GM12892 (cell line): ENCODE measurements at places on chromosomes 6 and 20.

- no peak for DNase-seq
Measured at GRCh38 chr20:4916971-4917881, 84.1 kb downstream of the SLC23A2 start.

- DNase-seq, result no peak
Measured at GRCh38 chr20:42252116-42252515, 633.9 kb upstream of the CHD6 start.

- DNase-seq, result no peak
Measured at GRCh38 chr6:20126102-20126752, 86.0 kb downstream of the MBOAT1 start.

DNA sequence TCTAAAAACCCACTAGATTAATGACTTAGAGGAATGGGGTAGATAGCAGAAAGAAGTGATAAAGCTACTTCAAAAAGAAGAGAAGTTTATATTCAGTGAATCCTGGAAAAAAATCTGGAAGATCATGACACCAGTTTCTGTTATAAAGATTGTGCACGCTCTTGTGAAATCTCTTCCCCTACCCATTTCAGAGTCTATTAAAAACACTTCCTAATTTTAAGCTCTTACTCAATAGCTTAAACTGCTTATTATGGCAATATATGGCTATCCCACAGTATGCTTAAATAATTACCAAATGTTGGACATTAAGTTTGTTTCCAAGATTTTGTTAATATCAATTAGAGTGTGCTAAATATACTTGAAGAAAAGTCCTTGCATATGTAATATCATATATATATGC, 585.3 kb upstream of the MAN1A1 start:
- no peak for DNase-seq

- DNase-seq, result no peak
Measured at GRCh38 chr6:30795549-30796293, 51.4 kb upstream of the IER3 start.

- DNase-seq, result no peak
Measured at GRCh38 chr20:58271606-58272351, 37.7 kb upstream of the RAB22A start.

- DNase-seq, result no peak
Measured at GRCh38 chr20:48463916-48464315, 363.9 kb downstream of the PREX1 start.

GRCh38 chr6:43698584-43699349, 11.2 kb upstream of the MRPS18A start:
- no peak for DNase-seq

DNA sequence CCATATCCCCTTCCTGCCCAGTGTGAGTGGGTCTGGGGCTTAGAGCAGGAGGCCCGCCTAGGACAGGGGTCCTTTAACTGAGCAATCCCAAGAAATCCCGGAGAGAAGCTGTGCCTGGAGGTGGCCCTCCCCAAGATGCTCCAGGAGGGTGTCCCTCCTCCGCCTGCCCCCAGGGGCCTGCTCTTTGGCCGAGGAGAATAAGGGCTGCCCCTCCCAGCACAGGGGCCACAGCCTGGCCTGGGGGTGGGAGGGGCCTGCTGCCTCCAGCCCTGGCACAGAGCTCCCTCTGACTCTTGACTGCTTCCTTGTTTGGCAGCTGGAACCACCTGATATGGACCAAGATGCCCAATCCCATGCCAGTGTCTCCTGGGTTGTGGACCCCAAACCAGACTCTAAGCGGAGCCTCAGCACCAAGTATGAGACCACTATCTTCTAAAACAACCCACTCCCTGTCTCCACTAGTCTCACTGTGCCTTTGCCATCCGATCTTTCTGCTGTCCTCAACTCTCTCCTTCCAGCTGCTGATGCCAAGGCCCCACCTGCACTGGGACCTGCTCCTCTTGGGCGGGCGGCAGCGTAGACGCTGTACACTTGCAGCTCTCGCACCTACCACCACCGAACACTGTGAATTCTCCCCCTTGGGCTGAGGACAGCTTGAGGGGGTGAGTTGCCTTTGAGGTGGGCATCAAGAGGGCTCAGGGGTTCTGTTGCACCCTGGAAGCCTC, 54.3 kb downstream of the TCP11 start:
- peak; percentile 5 for DNase-seq

GRCh38 chr6:71665931-71666330, 220.4 kb upstream of the RIMS1 start:
- no peak for DNase-seq

GRCh38 chr6:100493206-100493888, 28.6 kb upstream of the SIM1 start:
- DNase-seq, result no peak

DNA sequence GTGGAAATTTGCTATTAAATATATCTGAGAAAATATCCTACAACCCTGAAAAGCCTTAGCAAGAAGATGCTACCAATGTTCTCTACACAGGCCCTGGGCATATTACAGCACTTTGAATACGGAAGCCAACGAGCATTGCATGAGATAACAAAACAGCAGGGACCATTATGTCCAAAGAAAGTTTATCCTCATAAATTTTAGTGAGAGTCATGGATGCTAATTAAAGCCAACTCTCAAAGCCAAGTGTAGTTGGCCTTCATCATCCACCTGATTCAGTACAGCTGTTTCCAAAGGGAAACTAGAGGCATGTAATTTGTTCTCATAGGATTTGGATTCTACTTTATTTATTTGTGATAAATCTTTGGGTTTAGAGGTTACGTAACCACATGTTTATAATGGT, 564.8 kb downstream of the RFPL4B start:
- DNase-seq, result no peak

DNA sequence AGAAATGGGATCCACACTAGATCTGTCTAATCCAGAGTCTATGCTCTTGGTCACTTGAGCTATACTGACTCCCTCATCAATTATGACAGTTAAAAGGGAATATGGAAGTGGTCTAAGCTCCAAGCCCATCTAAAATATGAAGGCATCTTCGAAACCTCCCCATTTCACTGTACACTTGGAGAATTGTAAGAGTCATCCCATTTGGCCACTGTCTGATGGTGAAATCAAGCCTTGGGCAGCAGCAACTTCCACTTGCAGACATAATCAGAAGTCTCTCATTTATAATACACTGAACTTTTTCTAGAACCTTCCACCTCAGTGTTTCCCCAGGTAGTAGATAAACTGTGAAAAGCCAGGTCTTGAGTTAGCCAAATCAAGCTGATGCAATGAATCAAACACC, 26.3 kb upstream of the UBR2 start:
- DNase-seq, result no peak

DNA sequence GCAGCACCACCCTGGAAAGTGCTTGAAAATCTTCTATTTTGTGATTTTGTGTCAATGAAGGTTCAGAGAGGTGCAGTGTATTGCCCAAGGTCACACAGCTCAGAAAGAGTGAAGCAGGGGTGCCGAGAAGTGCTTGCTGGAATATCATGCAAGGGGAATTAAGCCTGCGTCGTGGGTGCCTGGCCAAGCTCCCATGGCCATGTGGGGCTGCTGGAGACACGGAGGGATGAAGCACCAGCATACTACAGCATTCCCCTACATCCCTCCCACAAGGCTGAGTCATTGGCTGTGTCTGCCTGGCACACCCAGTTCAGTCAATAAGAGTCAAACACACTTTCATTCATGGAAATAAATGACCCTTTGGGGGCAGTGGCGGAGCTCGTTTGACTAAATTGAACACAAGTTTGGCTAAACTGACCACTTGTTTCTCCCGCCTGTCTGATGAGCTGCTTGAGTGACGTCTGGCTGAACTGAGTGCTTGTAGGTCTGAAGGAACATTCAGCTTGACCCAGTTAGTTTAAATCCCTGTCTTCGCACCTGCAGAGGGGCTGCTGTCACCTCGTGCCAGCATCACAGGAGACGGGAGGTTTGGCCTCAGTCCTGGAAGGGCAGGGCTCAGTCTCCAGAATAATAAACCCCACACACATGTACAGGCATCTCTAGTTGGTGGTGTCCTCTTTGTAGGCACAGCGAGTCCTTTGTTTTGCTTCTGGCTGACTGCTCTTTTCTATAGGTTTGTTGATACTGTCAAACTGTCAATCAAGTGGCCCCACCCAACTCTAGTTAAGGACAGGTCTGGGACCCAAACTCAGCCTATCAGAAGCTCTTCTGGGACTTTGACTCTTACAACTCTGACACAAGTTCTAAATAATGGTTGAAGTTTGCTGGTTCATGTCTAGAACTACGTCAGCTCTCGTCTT, 8.4 kb upstream of the TGM2 start:
- DNase-seq, result no peak

DNA sequence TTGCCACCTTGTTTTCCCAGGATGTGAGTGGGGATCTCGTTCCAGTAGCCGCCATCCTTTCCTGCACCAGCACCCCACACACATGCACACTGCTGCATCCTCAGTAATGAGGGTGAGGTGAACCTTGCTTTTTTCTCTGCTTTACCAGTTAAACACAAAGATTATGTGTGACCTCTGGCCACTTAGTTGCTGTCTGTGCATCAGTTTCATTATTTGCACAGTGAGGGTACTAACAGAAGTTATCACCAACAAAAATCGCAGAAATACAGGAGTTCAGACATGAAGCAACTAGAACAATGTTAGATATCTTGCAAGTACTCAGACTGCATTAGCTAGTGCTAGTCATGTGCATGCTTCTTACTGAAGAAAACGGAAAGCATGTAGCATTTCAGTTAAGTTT, 17.4 kb upstream of the DACT2 start:
- DNase-seq, result no peak

- no peak for DNase-seq
Measured at GRCh38 chr6:27889628-27890444, 22.4 kb downstream of the OR2B2 start.

- DNase-seq, result peak; percentile 46
Measured at GRCh38 chr6:30541515-30542403, 14.5 kb downstream of the GNL1 start.

DNA sequence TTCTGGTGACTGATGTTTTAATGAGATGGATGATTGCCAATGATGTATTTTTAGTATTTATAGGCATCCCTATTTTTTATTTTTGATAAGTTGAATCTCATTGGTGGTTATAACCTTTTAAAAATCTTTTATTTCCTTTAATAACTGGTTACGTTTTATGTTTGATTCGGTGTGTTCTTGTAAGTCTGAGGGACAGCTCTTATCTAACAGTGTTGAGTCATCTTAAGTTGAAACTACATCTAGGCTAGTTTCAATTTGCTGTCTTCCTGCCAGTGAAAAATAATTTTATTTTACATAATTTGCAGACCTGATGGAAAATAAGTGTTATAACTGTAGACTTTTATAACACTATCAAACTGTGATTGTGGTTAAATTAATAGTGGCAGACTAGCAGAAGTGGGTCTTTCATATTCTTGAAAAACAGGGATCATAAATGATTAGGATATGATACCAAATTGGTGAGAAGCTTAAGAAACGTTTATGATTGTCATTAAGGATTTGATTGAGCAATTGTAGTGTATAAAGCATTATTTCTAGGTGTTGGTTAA, 4.6 kb downstream of the AFDN start:
- DNase-seq, result no peak

GRCh38 chr6:133637436-133637835, 251.5 kb upstream of the TCF21 start:
- no peak for DNase-seq

DNA sequence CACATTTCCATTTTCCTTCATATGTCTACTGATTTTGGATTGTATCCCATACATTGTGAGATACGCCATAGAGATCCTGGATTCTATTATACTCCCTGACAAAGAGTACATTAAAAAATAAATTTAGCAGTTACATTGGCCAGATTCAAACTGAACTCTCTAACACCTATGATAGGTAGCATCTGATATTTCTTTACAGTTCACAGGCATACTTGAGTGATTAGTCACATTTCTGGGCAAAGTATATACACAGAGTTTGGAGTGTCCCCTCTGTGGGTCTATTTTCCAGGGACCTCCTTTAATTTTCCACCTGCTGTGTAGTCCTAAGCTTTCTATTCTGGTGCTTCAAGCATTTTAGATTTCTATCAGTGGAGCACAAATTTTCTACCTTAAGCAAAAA, 96.4 kb downstream of the TBC1D32 start:
- no peak for DNase-seq

DNA sequence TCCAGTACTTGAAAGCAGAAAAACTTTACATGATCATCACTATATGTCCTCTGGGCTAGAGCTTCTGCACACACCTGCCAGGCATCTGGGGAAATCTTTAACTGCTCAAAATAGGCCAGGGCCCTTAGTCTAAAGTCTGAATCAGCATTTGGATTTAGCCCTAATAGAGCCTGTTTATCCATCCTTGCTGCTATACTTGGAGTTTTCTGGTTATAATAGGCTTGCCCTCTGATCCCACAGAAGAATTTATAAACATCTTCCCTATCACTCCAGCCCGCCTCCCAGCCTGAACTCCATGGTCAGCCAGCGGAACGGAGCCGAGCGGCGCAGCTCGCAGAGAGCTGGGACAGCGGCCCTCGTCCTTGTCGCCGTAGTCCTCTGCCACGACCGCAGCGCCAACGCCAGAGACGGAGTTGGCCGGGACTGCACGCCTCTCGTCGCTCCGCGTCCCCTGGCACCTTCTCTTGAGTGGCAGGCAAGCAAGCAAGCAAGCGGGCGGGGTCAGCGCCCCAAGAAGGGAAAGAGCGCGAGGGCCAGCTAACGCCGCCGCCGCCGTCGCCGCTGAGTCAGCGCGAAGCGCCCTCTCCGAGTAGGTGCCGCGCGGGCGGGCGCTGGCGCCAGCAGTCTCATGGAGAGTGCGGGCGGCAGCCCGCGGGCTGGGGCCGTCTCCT, 25.4 kb upstream of the ASIP start:
- peak; percentile 24 for DNase-seq

GRCh38 chr20:43977962-43978361, 63.3 kb downstream of the TOX2 start:
- no peak for DNase-seq

DNA sequence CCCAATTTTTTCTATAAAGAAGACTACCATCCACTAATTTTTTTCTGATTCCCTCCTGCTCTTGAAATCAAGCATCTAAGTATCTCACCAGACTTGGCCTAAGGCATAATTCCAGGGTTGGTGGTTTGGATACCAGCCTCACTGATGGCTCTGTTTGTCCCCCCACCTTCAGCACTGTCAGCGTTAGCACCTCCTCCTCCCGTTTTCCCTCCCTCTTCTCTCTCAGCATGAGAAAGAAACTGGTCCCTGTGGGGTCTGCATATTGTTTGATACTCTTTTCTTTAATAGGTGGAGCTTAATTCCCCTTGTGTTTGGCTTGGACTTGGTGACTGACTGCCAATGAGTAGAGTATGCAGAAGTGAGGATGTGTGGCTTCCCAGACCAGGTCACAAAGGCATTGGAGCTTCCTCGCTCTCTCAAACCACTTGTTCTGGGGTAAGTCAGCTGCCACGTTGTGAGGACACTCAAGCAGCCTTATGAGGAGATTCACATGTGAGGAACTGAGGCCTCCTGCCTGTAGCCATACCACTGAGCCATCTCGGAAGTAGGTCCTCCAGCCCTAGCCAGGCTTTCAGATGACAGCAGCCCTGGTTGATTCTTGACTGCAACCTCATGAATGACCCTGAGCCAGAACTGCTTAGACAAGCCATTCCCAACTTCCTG, 65.2 kb downstream of the RIOK1 start:
- no peak for DNase-seq
